Body of pancreas (tissue), 4 donors: ENCODE measurements at places on chromosomes 6 and 20. TPM values are rescaled to one million over a fixed set of nuclear protein-coding genes. Genes with fewer than 3 reads are reported as not detected.

Gene WFDC10B
- total RNA-seq: not detected

GRCh38 chr6:155528335-155528734 lies 72.7 kb upstream of the NOX3 start:
- no peak overlapping the region for H3K27ac ChIP-seq
- DNase-seq: no peak
- H3K4me3 ChIP-seq: no peak overlapping the region
- H3K27me3 ChIP-seq: no peaks in the 10 kb centered on the region
- H3K36me3 ChIP-seq: no peaks in the 10 kb centered on the region
- H3K4me1 ChIP-seq: no peaks in the 10 kb centered on the region

GRCh38 chr20:57342829-57343228 lies 8.2 kb upstream of the RAE1 start:
- no peaks in the 10 kb centered on the region for H3K27me3 ChIP-seq
- H3K36me3 ChIP-seq: no peaks in the 10 kb centered on the region
- H3K4me3 ChIP-seq: no peak overlapping the region
- no peak for DNase-seq
- no peak overlapping the region for H3K27ac ChIP-seq

DNA sequence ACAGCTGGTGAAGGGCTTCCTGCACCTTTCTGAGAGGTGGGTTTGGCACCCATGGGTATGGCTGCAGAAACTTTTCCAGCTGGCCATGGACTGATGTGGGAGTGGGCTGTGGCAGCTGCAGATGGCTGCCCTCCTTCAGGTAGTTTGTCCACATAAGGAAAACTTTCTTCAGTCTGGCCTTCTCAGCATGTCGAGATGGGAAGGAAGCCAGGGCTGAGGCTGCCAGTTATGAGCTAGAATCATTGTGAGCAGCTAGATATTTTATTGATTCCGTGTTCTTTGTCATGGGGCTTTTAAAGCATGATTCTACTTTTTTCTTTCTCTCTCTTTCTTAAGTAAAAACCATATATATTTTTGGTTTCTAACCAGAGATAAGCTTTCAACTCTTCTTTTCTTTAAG lies 16.6 kb downstream of the NKX2-4 start:
- H3K4me1 ChIP-seq: peaks cover 10% of the 10 kb centered on the region
- no peak overlapping the region for H3K27ac ChIP-seq
- H3K36me3 ChIP-seq: peaks cover 8% of the 10 kb centered on the region
- no peak overlapping the region for H3K4me3 ChIP-seq
- no peaks in the 10 kb centered on the region for H3K27me3 ChIP-seq

- H3K27ac ChIP-seq: no peak overlapping the region
- no peak overlapping the region for H3K4me3 ChIP-seq
- no peaks in the 10 kb centered on the region for H3K27me3 ChIP-seq
- H3K36me3 ChIP-seq: no peaks in the 10 kb centered on the region
- peaks cover 45% of the 10 kb centered on the region for H3K4me1 ChIP-seq
Measured at GRCh38 chr20:32526541-32526940, 58.6 kb downstream of the NOL4L start.
